ENCODE measurements at places on chromosomes 1 and 21.

DNA sequence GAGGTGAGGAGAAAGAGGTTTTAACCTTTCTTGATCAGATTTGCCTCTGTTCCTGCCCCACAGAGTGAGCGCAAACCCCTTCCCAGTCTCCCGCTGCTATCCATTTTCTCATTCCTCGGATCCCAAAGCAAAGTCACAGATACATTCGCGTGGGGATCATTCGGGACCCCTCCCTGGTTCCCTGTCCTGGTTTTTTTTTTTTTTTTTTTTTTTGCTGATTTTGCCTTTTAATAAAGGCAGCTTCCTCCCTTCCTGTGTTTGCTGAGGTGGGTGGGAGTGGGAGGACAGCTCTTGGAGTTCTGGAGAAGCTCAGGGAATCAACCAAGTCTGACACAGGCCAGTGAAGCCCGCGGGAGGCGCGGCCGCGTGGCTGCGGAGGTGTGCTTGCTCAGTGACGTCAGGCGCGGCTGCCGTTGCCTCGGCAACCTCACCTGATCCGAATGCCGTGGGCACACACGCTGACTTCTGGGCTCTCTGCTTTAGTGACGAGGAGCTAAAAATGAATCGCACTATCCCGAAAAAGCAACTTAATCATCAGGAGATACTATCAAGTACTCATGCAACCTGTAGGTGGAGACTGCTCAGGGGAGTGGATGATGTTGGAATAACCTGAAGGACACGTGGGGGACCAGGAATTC, 106.4 kb downstream of the TBX19 start:
- H3K4me1 ChIP-seq = no peaks in the 10 kb centered on the region
- no peak for DNase-seq
- H3K36me3 ChIP-seq = no peaks in the 10 kb centered on the region

DNA sequence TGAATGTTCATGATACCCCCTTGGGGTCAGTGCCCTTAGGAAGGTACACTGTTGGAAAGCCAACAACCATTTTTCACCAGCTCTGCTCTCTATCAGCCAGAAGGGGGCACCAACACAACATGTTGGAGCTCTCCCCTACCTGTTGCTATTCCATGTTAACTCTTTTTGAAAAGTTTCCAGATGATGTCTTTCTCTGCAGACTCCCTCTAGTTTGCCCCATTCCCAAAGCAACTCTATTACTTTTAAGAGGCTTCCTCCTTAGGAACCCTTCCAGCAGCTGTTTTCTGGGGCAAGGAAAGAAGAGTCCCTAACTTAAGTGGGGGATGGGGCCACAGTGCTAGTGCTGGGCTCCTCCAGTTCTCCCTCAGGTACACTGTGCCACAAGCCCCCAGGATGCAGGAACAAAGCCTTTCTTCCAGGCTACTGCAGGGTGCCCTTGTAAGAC, 22.9 kb upstream of the NDC1 start:
- peaks cover 14% of the 10 kb centered on the region for H3K36me3 ChIP-seq
- peak; percentile 55 for DNase-seq
- H3K4me1 ChIP-seq = no peaks in the 10 kb centered on the region
- H3K27ac ChIP-seq = no peak overlapping the region
- no peaks in the 10 kb centered on the region for H3K27me3 ChIP-seq
- H3K4me3 ChIP-seq = no peak overlapping the region

- H3K4me1 ChIP-seq = no peaks in the 10 kb centered on the region
- no peak overlapping the region for H3K4me3 ChIP-seq
- no peak for DNase-seq
- no peak overlapping the region for H3K27ac ChIP-seq
Observed at GRCh38 chr1:17245816-17246325, 3.0 kb upstream of the PADI3 start.

DNA sequence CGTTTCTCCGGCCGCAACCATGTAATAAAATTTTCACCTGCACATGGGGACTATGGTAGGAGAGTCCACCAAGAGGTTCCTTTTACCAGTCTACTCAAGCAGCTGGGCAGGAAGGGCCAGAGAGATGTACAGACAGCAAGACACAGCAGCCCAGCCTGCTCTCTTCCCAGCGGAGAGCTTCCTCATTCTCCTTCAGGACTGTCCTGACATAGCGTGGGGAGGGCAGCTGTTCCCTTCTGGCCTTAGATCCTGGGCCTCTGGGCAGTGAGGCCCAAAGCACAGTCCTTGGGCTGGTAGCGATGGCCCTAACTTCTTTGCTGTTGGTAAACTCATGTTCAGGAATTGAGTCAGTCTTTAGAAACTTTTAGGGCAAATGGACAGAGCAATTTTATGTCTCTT, 89.1 kb downstream of the BCAR3 start:
- no peaks in the 10 kb centered on the region for H3K27me3 ChIP-seq
- DNase-seq = no peak
- no peak overlapping the region for H3K4me3 ChIP-seq
- H3K27ac ChIP-seq = no peak overlapping the region
- no peaks in the 10 kb centered on the region for H3K36me3 ChIP-seq

GRCh38 chr1:180542838-180543145, 16.0 kb upstream of the OVAAL start:
- DNase-seq = no peak
- no peaks in the 10 kb centered on the region for H3K36me3 ChIP-seq
- H3K27me3 ChIP-seq = no peaks in the 10 kb centered on the region
- no peak overlapping the region for H3K27ac ChIP-seq
- no peaks in the 10 kb centered on the region for H3K4me1 ChIP-seq

DNA sequence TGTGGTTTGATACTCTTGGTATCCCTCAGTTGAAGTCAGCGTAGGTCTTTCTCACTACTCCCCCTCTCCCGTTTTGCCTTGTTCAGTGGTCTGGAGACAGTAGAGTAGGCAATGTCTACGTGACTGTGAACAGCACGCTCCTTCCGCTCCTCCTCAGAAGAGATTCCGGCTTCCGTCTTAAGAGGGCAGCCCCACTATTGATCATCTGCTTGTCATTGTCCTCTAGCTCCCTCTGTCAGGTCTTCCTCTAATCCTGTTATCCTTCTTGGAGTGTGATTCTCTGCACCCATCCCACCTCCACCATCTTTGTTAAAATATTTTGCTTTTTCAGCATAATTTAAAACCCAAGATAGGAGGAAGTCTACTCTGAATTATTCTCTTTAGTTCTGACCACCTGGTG, 129.9 kb upstream of the KCNK2 start:
- no peaks in the 10 kb centered on the region for H3K36me3 ChIP-seq
- no peak for DNase-seq
- H3K4me1 ChIP-seq = no peaks in the 10 kb centered on the region
- no peak overlapping the region for H3K27ac ChIP-seq
- no peak overlapping the region for H3K4me3 ChIP-seq

DNA sequence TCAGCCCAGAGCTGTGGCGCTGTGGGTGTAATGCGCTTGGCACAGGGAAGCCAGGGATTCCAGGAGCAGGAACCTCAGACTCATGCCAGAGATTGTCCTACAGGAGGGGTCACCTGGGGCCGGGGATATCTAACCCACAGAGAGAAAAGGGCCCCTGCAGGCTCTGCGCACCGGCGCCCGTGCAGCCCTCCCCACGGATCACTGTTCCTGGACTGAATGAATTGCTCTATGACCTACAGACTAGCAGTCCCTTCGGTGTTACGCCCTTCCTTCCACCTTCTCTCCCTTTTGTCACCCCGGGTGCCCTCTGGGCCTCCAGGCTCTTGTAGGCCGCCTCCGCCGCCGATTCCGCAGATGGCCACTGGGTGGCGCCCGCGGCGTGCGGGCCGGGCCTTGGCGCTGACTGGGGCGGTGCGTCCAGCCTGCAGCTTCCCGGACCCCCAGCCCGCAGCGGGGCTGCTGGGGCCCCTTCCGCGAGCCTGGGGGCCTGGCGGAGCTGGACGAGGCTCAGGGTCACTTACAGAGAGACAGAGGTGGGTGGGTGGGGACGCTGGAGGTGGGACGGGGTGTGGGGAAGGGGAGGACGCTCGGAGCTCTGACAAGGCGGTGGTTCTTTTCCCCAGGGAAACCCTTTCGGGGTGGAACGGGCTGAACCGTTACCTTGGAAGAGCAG, 101.3 kb downstream of the IER5 start:
- no peak overlapping the region for H3K27ac ChIP-seq
- H3K4me1 ChIP-seq = peaks cover 3% of the 10 kb centered on the region
- peaks cover 3% of the 10 kb centered on the region for H3K27me3 ChIP-seq
- H3K36me3 ChIP-seq = no peaks in the 10 kb centered on the region
- DNase-seq = peak; percentile 69
- no peak overlapping the region for H3K4me3 ChIP-seq

DNA sequence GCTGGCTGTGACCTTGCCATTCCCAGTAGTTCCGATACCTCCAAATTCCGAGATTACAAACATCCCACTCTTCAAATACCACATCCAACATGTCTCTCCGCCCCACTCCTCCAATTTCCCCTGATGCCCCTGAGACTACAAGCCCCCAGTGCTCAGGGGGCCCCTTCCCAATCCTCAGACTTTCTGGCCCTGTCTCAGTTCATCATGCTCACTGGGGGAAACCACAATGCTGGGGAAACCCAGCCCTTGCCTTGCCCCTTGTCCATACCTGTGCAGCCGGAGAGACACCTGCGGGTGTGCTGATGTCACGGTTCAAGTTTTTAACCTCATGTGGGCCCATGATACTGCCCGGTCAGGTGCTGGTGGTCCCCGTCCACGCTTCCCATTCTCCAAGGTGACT, 226.6 kb downstream of the CAMTA1 start:
- H3K4me3 ChIP-seq = no peak overlapping the region
- H3K4me1 ChIP-seq = no peaks in the 10 kb centered on the region
- H3K36me3 ChIP-seq = no peaks in the 10 kb centered on the region

DNA sequence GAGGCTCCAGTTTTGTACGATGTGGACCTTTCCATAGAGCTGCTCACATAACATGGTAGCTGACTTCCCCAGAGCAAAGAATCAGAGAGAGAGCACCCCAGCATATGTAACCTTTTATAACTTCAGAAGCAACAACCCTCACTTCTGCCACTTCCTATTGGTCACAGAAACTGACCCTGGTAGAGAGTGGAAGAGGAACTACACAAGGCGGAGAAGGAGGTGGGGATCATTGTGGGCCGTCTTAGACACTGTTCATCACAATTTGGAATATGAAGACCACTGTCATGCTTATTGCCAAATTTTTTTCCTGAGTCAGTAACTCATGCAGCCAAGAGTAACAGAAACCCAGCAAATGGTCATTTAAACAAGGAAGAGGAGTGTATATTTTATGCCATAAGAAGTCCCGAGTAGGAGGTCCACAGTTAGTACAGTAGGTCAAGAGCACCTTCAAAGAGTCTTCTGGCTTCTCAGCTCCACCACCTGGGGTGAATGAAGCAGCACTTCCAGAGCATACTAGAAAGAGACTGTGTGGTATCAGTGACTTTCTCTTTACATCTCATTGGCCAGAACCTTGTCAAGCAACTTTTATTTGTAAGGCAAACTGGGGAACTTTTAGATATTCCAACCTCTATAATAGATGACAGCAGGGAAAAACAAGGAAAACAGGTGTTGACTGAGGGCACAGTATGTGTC, 71.8 kb downstream of the ODF2L start:
- H3K4me3 ChIP-seq = no peak overlapping the region
- no peak for DNase-seq
- H3K4me1 ChIP-seq = no peaks in the 10 kb centered on the region

DNA sequence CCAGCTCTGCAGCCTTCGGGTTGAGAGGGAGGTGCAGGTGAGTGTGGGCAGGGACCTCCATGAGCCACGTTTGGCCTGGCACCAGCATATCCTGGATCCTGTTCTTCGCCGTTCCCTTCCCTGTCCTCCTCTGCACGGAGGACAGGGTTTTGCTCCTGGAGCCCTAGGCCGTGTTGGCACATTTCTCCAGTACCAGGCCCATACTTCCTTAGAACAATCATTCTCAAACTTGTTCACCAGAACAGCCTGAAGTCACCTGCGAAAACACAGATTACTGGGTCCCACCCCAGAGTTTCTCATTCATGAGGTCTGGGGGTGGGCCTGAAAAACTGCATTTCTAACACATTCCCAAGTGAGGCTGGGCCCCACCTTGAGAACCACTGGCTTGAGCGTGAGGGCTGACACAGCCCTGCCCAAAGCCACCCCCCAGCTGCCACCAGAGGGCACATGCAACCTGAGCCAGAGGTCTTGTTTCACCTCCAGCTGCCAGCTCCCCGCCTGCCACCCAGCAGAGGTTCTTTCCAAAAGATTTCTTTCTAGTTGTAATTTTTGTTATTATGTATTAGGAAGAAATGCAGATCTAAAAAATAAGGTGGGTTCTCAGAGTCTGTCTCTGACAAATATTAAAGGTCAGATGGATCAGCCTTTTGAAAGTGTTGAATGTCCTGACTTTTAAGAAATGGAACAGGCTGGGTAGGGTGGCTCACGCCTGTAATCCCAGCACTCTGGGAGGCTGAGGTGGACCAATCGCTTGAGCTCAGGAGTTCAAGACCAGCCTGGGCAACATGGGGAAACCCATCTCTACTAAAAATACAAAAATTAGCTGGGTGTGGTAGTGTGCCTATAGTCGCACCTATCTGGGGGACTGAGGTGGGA, 39.6 kb upstream of the LDLRAP1 start:
- no peaks in the 10 kb centered on the region for H3K27me3 ChIP-seq
- peak; percentile 48 for DNase-seq

DNA sequence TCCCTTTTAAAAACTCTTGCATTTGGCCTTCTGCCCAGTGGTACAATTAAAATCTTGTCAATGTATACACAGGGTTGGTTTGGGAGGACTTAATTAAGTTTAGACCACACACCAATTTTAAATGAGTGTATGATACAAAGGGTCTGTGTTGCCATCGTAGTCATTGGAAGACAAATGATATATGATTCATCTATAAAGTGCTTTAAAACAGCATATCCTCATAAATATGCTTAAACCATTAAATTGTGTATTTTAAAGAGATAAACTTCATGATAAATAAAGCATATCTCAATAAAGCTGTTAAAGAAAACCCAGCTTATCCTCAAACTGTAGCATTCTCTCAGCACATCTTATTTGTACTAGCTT, 69.5 kb downstream of the LUZP1 start:
- DNase-seq = no peak
- H3K4me3 ChIP-seq = no peak overlapping the region
- H3K36me3 ChIP-seq = peaks cover 4% of the 10 kb centered on the region
- H3K4me1 ChIP-seq = peaks cover 3% of the 10 kb centered on the region
- H3K27ac ChIP-seq = no peak overlapping the region
- H3K27me3 ChIP-seq = no peaks in the 10 kb centered on the region

GRCh38 chr1:180231506-180231921, 1.4 kb downstream of the LHX4 start:
- no peak overlapping the region for H3K27ac ChIP-seq
- DNase-seq = no peak
- no peak overlapping the region for H3K4me3 ChIP-seq
- no peaks in the 10 kb centered on the region for H3K36me3 ChIP-seq

DNA sequence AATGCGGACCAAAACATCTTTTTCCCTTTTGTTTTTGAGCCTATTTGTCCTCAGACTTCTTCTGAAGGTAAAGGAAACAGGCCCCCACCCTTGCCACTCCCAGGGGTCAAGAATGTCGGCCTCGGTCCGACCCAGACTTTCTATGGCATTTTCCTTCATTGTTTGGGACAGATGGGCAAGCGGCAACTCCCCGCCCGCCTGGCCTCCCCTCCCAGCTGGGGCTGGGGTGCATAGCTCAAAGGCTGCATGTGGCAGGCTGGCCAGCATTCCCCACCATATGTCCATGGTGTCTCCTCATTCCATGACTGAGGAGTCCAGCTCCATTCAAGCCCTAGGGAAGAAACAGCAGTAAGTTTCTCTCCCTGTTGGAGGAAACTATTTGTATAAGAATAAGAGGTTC, 29.4 kb upstream of the TSPEAR start:
- no peak overlapping the region for H3K4me3 ChIP-seq
- no peaks in the 10 kb centered on the region for H3K27me3 ChIP-seq
- no peak for DNase-seq
- no peaks in the 10 kb centered on the region for H3K36me3 ChIP-seq
- H3K4me1 ChIP-seq = no peaks in the 10 kb centered on the region

- H3K36me3 ChIP-seq = no peaks in the 10 kb centered on the region
- H3K27ac ChIP-seq = no peak overlapping the region
- no peak overlapping the region for H3K4me3 ChIP-seq
- DNase-seq = no peak
- no peaks in the 10 kb centered on the region for H3K27me3 ChIP-seq
- no peaks in the 10 kb centered on the region for H3K4me1 ChIP-seq
Observed at GRCh38 chr1:78475888-78476610, 14.7 kb upstream of the PTGFR start.

Measured in DND-41 (cell line).